ENCODE measurements at places on chromosomes 11 and 22.

DNA sequence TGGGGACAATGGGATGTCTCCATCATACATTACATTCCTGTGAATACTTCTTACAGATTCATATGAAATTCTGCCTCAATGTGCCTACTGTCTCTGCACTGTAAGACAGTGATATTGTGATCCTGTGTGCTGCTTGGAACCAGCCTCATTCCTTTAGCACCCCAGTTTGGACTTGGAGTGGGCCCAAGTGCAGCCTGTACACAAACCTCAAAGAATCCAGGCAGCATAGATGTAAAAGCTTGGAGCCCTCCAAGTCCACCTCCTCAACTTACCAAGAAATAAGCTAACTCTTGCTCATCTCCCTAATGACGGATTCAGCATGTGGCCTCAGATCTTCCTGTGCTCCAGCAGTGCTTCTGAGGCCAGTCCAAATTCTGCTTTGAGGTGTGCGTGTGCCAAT lies 24.4 kb downstream of the GRAP2 start:
- DNase-seq = no peak

GRCh38 chr11:64444838-64445441 lies 86.0 kb downstream of the RPS6KA4 start:
- no peak for DNase-seq

DNA sequence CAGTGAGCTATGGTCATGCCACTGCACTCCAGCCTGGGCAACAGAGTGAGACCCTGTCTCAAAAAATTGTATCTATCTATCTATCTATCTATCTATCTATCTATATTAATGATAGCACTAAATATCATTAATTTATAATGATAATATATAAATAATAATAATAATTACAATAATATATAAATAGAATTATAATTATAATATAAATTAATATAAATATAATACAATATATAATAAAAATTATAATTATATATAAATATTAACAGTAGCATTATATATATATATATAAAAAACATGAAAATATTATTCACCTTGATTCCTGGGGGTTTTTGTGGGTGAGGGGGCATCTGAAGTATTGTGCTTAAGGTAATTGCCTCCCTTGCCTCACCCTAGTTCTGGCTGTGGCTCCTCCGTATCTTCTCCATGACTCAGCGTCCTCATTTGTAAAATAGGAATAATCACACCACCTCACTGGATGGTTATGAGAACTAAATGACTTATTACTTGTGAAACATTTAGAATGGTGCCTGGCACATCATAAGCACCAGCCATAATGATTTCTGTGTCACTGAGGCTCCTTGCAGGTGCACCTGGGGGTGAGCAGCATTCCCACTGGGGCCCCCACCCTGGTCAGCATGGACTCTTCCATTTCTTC lies 18.8 kb downstream of the RASD2 start:
- DNase-seq = no peak

GRCh38 chr11:57251491-57252104 lies 14.5 kb upstream of the APLNR start:
- DNase-seq = no peak

DNA sequence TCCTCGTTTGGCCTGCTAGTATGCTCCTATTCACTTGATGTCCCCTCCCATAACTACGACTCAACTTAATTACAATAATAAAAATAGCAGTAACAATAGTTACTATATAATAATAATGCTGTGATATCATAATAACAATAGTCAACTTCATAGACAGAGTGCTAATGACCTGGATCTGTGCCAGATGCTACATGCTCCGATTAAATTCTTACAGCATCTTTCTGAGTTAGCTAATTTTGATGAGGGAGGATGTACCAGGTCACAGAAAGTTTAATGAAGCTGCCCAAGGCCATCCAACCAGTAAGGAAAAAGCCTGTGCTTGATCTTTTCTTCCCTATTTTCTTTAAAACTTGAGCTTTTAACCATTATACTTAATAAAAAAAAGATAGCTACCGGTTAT lies 413.4 kb upstream of the LRRC4C start:
- DNase-seq = no peak

DNA sequence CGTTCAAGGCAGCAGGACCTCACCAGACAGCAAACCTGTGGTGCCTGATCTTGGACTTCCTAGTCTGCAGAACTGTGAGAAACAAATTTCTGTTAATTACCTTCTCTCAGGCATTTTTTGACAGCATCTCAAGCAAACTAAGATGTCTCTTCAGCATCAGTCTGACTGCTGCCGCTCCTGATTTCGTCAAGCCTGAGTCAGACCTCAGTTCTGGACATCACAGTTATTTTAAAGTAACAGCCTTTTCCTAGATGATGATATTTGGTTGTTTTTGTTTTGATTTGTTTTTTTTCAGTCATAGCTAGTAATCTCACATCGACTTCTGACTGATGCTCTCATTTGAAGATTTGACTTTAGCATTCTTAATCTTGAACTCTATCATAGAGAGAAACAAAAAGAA lies 71.9 kb downstream of the BLID start:
- DNase-seq = no peak

DNA sequence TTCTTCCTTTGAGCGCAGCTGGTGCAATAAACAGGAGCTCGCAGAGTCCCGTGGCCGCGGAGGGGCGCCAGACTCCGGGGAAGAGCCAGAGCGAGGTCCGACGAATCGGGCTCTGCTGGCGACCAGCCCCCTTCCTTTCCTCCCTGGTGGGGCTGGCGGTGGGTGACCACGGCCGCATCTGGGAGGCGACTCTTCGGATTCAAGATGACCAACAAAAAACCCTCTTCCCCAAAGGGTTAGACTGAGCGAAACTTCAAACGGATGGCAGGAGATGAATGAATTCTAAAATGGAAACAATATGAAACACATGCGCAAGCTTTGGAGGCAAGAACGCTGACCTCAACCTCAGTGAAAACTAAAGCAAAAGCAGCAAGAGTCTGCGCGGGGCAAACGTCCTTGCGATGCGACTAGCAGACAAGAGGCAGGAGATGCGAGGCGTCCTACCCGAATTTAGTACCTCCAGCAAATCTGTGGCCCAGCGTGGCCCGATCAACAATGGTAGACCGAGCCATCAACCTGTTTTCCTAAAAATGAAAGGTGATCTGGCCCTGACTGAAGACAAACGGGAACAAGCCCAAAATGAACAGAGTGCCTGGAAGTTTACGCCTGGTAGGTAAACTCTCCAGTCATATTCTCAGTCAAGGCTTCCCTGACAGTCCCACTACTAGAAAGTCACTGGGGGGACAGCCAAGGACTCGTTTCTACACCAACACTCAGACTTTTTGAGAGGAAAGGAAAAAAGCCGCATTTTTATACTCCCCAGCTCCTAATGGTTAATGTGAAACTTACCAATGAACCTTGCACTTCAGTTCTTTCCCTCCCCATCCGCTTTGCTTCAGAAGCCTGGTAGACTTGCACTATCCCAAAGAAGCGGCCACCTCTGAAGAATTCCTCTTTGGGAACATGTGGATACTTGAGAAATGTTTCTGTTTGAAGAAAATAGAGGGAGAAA lies 11.6 kb downstream of the MMP3 start:
- DNase-seq = no peak

GRCh38 chr11:78929207-78929905 lies 354.7 kb upstream of the NARS2 start:
- no peak for DNase-seq

DNA sequence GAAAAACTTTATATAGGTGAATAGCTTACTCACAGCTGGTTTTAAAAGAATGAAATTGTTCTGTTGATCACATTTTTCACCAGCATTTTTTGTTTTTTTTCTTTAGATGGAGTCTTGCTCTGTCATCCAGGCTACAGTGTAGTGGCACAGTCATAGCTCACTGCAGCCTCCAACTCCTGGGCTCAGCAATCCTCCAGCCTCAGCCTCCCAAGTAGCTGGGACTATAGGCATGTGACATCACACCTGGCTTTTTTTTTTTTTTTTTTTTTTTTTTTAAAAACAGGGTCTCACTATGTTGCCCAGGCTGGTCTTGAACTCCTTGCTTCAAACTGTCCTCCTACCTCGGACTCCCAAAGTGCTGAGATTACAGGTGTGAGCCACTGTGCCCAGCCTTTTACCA lies 3.6 kb downstream of the PACS1 start:
- no peak for DNase-seq

- DNase-seq = peak; percentile 24
Observed at GRCh38 chr11:118438314-118438931, 2.1 kb downstream of the KMT2A start.

- no peak for DNase-seq
Observed at GRCh38 chr11:131964698-131965483, 594.5 kb downstream of the NTM start.

- DNase-seq = no peak
Observed at GRCh38 chr11:75351541-75351790, at the start of gene ARRB1. TSS of gene ARRB1 (minus strand) at chr11:75351661. CDS start at chr11:75351607, 54 bp downstream.

DNA sequence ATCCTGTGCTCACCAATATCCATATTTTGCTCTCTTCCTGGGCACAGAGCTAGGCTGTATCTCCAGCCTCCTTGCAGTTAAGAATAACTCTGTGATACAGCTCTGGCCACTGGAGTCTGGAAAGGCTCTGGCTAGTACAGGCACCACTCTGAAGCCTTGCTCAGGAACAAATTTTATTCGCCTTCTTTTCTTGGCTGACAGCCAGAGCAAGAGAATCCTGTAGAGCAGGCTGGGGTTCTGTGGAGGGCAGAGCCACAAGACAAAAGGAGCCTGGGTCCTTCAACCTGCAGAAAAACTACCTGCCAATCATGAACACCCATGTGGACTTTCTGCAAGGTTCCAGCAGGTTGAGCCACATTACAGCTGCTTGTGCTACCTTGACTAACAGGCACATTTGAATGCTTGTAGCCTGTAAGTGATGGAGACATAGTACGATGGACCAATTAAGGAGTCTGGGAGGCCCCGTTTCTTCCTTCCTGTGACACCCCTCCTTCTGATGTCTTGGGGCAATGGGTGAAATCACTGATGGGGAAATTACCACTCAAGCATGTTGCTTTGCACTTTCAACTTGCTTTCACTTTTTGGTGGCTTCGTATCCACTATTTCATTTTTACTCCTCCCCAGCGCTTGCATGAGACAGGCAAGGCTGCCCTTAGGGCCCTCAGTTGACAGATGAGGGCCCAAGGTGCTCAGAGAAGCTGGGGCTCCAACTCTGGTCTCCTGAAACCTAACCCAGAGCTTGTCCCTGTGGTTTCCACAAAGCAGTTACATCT lies 267.2 kb upstream of the SYN3 start:
- DNase-seq = peak; percentile 17

GRCh38 chr22:36239150-36239400 lies 252 bp downstream of the APOL2 start:
- no peak for DNase-seq

DNA sequence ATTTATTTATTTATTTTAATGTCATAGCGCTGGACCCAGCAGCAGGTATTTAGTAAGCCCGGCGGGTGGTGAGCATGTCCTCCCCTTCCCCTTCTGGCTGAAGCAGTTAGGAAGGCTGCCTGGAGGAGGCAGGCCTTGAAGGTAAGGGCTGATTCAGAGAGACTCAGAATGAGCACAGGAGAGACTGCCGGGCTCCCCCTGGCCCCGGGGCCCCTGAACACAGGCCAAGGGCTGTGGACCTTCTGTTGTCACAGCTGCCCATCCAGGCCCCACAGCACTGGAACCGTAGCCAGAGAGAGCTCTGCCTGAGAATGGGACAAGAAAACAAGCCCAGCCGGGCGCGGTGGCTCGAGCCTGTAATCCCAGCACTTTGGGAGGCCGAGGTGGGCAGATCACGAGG lies 52.8 kb downstream of the KCNJ4 start:
- DNase-seq = no peak

- peak; percentile 7 for DNase-seq
Observed at GRCh38 chr11:57324154-57324885, 432 bp downstream of the TNKS1BP1 start.

DNA sequence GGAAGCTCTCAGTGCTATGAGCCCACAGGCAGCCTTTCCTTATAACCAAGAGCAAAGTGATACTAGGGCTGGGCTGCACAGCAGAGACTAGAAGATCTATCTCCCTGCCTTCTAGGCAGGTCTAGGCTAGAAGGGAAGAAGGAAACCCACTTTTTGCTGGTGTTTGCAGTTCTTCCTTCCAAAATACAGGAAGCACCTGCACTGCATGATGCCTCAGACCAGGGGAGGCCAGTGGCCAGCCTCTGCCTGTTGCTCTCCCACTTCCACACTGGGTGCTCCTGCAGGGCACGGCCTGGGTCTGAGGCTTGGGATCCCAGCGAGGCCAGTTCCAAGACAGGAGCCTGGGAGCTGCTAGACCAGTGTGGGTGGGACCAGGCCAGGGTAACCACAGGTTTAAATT lies 6.0 kb upstream of the UCP3 start:
- DNase-seq = no peak

DNA sequence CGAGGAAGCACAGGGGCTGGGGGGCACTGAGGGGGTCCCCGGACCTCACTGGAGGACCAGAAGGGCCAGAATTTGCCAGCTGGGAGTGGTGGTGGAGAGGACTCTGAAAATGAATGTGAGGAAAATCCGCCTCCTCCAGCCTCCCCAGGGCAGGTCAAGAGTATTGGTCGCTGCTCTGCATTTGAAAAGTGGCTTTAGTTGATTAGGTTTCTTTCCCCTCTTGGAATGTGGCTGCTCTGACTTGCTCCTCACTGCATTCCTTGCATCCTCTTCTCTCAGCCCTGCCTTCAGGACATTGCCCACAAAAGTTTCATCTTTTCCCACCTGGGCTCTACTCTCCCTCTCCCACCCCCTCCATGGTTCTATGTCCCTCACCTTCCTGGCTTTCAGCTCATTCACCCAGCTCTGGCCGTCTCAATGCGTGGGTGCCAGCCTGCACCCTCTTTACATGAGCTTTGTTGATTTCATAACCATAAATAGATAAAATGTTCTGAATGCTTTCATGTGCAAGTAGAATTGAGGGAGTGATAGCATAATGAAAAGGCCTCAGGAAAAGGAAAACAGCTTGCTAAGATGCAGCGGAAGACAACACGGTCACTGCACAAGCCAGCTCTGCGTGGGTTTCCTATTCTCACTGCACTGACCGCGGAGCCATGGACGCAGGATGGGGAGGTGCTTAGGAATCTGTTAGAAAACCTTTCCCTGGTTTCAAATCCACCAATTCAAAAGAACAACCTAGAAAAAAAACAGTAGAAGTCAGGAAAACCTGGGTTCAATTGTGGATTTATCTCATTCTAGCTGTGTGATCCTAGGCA lies 6.5 kb upstream of the NPAS4 start:
- no peak for DNase-seq

DNA sequence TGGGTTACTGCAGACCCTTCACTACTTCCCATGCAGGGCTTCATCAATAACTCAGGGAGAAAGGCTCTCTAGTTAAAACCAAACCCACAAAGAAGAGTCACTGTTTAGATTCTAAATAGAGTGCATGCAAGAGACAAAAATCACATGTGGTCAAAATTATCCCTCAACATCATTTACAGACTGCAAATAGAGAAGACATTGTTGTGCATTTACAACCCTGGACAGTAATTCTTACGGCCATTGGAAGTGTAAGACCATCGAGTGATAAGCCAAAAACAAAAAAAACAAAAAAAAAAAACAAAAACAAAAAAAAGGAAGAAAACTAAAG lies 93.4 kb downstream of the RASSF10 start:
- no peak for DNase-seq

DNA sequence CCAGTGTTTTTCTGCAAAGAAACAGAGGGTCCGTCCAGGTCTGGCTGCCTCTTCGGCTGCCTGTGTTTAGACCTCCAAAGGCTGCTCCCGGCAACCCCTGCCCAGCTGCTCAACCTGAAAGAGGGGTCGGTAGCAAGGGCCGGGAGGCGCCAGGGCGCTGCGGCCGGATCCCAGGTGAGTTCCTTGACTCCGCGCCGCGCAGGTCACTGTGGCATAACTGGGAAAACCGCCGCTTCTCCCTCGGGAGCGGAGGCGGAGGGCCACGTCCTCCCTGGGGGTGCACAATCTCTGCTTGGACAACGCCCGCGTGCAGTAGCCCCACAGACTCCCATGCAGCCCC lies 1.0 kb upstream of the BRSK2 start:
- DNase-seq = no peak
